NCI-H187 treated with DMSO at 0.1 percent for 48 hours (cell line): ENCODE measurements at places on chromosomes 16 and 17.

GRCh38 chr16:25257956-25258860 lies 563 bp upstream of the ZKSCAN2 start:
- no peak for DNase-seq

GRCh38 chr17:12078791-12079190 lies 58.1 kb downstream of the MAP2K4 start:
- DNase-seq = no peak

GRCh38 chr17:28119046-28119445 lies 76.6 kb downstream of the NLK start:
- no peak for DNase-seq

DNA sequence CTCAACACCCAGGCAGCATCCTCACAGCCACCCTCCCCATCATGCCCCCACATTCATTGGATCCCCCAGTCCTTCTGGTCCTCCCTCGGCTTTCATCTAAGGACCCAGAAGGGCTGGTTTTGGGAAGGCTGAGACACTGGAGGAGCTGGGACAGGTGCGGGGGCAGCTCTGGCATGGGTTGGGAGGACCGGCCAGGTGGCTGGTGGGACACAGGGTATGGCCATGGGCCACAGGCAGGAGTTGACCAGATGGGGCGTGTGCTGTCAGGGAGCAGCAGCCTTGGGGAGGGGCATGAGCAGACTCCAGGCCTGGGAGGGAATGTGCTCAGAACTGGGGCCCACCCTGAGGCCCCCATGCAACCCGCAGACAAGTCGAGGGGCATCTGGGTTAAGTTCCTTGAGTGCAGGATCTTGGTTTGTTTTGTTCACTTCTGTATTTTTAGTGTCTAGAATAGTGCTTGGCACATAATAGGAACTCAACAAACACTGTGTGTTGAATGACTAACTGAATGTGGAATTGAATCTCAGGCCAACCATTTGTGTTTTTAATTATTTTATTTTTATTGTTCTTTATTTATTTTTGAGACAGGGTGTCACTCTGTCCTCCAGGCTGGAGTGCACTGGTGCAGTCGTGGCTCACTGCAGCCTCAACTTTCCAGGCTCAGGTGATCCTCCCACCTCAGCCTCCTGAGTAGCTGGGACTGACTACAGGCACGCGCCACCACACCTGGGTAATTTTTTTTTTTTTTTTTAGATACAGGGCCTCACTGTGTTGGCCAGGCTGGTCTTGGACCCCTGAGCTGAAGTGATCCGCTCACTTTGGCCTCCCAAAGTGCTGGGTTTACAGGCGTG lies 5.6 kb downstream of the P2RX1 start:
- DNase-seq = no peak

DNA sequence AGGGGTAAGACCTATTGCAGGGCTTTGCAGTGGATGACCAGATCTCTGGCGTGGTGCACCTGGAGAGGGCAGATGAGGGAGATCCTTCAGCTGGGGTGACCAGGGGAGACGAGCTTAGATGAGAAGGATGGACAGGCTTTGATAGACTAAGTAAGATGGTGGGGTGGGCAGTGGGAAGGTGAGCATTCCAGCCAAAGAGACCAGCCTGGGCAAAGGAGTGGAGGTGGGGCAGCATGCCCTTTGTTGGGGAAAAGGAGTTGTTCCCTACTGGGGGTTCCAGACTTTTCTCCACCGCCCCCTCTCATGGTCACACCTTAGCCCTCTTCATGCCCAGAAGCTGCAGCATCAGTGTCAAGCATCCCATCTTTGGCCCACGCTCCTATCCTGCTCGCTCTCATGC lies 27.6 kb downstream of the ANKRD40 start:
- DNase-seq = no peak

GRCh38 chr17:74610108-74610507 lies 13.4 kb downstream of the CD300E start:
- no peak for DNase-seq

DNA sequence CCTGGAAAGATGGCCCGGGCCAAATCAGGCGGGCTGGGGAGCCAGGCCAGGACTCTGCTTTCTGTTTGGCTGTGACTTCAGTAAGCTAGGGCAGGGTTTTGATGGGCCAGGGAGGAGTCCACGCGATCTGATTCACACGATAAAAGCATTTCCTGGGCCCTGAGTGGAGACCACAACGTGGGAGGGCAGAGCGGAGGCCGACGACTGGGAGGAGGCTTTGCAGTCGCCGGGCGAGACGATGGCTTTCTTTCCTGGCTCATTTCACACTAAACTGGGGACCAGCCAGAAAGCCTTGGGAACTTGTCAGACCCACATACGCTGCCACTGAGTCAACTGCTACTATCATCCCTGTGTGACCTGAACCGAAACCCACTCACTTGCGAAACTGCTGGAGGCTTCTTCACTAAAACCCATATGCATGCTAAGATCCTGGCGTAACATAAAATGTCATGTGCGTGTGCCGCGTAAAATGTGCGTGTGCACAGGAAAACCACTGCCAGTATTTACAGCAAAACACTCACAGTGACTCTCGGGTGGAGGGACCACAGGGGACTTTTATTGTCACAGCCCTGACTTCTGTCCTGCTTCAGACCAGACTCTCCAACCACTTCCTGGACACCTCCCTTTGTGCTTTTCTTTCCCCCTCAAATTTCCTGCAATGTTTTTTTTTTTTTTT lies 14.2 kb upstream of the RHBDF2 start:
- DNase-seq = no peak

DNA sequence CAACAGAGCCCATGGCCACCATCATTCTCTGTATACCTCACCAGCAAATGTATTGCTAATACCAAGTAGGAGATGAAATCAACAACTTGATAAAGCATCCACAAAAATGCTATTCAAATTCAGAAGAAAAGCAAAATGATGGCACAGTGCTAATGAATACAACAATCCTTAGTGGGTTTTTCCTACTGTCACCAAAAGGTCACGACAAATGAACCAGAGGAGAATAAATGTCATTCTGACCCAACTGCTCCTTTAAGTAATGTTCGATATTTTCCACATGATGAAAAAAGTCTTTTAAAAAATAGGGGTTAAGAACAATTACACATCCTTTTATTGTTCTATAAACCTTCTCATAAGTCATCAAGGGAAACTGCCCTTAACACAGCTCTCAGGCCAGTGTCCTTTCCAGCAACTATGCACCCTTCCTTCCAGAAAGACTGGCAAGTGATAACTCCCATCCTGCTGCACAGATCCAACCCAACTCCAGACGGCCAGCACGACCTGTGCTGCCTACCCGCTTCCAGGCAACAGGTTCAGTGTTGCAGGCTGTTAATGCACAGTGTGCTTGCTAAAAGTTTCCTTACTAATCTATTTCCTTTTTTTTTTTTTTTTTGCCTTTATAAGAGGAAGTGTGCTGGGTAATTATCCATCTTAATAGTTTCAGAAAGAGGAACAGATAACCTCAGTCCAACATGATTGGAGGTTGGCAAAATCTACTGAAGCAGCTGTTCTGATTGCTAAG lies 15.4 kb downstream of the FBXO31 start:
- DNase-seq = no peak

DNA sequence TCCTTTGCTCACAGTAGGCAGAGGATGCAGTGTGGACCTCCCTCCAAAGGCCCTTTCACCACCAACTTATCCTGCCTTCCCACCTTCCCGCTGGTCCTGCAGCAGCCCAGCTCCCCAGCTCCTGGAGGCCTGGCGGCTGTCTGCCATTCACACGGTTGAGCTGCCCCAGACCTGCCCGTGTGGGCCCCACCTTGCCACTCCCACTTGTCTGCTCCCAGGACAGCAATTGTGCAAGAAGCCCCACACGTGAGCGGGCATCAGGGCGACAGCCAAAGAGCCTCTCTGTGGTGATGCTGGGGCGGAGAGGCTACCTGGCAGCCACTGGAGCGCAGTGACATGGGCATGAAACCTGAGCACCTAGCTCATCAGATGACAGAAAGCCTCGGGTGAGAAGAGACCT lies 248.6 kb upstream of the MAF start:
- DNase-seq = no peak

GRCh38 chr17:45997624-45998023 lies 1.4 kb upstream of the STH start:
- DNase-seq = no peak

GRCh38 chr16:89873972-89874689 lies 739 bp downstream of the TCF25 start:
- peak; percentile 7 for DNase-seq

GRCh38 chr17:40605306-40605705 lies 40.0 kb upstream of the CCR7 start:
- no peak for DNase-seq

DNA sequence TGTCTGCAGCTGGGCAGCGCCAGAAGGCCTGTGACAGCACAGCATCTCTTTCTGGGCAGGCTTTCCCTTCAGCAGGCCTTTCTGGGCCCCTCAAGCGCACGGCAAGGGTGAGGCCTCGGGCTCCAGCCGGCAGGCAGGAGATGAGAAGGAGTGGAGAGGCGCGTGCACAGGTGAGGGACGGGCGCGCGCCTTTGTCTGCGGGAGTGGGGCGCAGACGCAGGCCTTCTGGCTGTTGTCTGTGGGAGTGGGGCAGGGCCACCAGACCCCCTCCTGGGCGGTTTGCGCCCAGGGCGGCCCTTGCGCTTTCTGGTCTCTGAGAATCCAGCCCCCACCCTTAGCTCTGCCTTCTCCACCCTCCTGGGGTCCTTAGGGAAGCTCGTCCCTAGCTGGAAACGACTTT lies 6.5 kb downstream of the ZNF205 start:
- no peak for DNase-seq

DNA sequence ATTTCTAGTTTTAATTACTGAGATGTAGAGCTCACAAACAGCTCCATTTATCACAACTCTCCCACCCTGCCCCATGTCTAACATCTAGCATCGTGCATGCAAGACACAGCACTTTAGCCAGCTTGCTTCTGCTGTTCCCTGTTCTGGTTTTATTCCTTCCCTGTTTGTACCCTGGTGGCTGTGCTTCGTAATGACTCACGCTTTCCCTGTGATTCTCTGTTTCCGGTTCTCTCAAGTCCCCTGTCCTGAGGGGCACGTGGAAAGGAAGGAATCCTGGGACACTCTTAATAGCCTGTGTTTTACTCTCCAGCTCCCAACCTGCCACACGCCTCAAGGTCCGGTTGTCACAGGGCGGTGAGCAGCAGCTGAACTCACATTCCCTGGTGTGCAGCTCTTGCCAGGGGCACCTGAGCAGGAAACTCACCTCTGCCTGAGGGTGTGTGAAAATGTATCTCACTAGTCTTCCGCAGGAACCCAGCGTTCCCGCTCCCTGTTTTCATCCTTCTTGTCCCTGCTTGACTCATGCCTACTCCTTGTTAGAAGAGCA lies 10.6 kb downstream of the SHISA6 start:
- no peak for DNase-seq

DNA sequence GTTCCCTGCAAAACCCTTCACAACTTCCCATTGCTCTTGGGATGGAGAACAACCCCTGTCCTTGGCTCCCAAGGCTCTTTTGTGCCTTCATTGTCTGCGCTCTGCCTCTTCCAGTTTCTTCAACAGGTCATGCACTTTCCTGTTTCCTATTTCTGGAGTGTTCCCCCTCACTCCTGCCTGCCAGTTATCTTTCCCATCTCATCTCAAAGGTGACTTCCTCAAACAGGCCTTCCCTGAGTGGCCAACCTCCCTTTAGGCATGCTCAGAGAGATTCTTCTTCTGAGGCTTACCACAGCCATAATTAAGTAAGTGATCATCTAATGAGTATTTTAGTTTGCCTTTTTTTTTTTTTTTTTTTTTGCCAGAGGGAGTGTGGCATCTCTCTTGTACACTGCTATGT lies 2.9 kb upstream of the CYLD start:
- no peak for DNase-seq

DNA sequence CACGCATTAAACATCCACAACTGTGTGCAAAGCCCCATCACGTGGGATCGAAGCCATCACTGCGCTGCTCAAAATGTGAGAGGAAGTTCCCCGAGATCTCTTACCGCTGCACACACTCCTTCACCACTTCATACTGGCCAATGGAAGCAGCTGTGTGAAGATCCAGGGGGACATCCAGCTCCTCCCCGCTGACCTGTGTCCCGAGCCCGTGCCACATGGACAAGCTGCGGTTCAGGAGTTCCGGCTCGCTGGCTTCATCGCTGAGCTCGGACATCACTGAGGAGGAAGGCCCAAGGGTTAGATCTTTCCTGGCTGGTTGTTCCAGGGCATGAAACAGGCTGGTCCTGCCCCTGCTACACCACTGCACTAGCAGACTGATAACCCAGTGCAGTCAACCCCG lies 4.2 kb downstream of the ANKS3 start:
- no peak for DNase-seq

DNA sequence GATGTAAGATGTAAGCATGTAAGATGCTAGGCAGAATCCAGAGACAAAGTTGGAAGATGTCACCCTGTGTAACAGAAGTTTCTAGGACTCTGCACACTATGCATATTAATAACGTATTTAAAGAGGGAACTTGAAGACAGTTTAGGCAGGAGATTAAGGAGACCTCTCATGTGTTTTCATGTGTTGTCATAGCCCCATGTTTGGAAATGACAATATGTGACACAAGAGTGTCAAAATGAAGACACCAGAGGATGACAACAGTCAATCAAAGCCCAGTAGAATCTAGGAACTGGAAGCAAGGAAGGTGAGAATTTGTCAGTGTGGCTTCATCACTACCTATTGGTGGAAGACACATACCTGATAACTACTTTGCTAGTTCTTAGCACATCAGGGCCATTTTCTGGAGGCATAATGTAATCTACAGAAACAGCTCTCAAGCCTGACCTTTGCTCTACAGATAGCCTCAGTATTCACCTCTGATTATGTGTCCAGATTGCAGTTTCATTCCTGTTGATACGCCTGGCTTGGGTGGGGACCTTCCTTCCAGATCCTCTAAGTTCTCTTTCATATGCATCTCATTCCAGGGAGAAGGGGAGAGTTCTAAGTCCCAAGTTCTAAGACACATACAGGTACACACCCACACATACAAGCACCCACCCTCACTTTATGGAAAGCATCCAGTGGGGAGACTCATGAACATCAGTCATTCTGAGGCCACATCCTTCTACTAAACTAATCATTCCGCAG lies 26.3 kb downstream of the PMP22 start:
- no peak for DNase-seq

DNA sequence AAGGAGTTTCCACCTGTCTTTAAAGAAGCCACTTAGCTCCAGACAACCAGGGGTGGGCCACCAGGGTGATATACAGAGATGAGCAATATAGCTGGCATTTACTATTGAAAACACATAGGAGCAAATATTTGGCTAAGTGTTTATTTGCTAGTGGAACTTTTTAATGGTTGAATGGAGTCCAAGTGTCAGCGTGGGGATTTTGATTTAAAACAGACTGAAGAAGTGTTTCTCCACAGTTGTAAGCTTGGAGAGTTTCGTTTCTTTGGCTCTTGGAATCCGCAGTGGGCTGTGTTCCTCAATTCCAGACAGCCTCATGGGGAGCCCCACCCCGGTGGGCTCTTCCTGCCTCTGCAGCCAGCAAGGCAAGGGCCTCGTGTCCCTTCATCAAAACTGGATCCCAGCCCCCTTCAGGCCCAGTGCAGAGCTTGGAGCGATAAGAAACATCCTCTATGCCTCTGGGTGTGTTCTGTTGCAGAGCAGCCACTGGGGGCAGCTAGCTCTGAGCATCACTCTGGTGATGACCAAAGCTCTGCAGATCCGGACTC lies 36.1 kb downstream of the NOG start:
- no peak for DNase-seq

- DNase-seq = no peak
Measured at GRCh38 chr17:55090079-55090492, 121.5 kb downstream of the STXBP4 start.

GRCh38 chr17:30393491-30393890 lies 14.8 kb downstream of the CPD start:
- no peak for DNase-seq

- DNase-seq = no peak
Measured at GRCh38 chr17:68291836-68292688, 767 bp downstream of the ARSG start.

- DNase-seq = no peak
Measured at GRCh38 chr17:77209330-77209748, 68.6 kb downstream of the SEC14L1 start.

- DNase-seq = no peak
Measured at GRCh38 chr16:49513040-49513439, 139.4 kb downstream of the C16orf78 start.
